ENCODE measurements at places on chromosomes 11 and 22.

GRCh38 chr11:129593098-129593497, 217.4 kb downstream of the BARX2 start:
- no peak for DNase-seq

- no peak for DNase-seq
Observed at GRCh38 chr11:107078375-107078774, 60.1 kb upstream of the GUCY1A2 start.

- no peak for DNase-seq
Observed at GRCh38 chr11:3147626-3148025, 17.5 kb downstream of the OSBPL5 start.

- no peak for DNase-seq
Observed at GRCh38 chr11:110447343-110447742, 17.6 kb downstream of the FDX1 start.

GRCh38 chr22:24567668-24568067, 11.9 kb downstream of the SNRPD3 start:
- no peak for DNase-seq

- no peak for DNase-seq
Observed at GRCh38 chr11:2612884-2613571, 86.8 kb downstream of the KCNQ1OT1 start.

- DNase-seq = no peak
Observed at GRCh38 chr22:17946662-17947367, 77.5 kb downstream of the MICAL3 start.

DNA sequence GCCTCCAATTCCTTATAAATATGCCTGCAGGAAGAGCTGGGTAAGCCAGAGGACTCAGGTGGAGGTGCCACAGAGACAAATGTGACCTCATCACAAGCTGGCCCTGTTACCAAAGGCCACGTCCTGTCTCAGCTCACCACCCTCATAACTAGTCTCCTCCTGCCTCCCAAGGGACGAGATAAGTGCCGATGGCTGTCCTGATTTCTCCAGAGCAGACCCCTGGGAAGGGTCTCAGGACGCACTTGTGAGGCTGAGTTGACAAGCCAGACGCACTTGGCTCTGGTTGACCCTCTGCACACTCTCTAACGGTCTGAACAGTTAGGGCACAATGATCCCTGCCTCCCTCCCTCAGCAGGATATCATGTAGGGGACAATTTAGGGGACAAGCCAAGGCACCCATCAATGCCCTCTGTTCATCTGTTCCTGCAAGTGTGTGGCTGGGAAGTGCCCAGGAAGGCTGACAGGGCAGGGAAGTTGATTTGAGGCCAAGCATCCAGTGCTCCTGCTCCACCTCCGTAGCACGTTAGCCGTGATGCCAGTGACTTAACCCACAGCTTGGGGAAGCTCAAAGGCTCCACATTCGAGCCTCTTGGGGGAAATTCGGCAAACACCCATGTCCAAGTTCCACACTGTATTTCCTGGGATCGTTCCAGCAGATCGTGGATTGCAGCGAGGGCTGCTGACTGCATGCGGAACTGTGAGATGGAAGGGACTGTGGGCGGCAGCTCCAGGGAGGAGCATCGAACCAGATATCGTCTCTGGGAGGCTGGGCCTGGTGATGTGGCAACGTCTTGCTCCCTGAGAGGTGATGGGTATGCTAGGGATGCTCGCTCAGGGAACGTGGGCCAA, 2.8 kb downstream of the SMIM38 start:
- no peak for DNase-seq

DNA sequence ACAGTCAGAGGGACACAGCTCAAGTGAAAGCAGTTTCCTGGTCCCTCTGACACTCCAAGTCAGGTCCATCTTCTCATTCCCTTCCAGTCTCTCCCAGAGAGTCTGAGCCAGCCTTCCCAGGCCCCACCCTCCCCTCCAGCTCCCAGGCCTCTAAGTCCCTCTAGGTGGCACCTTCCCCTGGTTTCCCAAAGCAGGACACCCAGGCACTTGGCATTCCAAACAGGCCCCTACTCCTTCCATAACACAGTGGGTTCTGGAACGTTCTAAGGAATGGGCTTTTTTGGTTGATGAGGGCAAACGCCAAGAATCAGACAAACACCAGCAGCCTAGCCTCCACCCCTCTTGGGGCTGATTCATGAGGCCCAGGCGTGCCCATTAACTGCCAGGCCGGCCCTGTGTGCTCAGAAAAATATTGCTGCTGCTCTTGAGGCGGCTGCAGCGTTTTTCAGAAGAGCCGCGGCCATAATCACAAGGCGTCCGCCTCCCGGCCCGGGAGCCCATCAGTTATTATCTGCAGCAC, 418.7 kb downstream of the SOX6 start:
- peak; percentile 30 for DNase-seq
